ENCODE measurements at places on chromosomes 13 and 19.

GRCh38 chr13:32026623-32027022, 5.0 kb upstream of the FRY start:
- DNase-seq: no peak

DNA sequence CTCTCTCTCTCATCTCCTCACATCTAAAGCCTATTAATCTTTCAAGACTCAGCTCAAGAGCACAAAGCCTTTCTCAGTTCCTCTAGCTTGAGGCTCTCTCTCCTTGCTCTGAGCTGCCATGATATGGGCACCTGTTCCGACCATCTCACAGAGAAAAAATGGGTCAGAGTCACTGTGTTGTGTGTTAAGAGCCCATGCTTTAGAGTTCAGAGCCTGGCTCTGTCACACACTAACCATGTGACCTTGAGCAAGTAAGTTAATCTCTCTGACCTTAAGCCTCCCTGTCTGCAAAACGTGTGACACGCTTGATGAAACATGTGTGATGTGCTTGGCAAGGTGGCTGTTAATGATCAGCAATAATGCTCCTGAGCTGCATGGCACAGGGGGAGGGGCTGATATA, 245.2 kb downstream of the DLEU7 start:
- DNase-seq: no peak

DNA sequence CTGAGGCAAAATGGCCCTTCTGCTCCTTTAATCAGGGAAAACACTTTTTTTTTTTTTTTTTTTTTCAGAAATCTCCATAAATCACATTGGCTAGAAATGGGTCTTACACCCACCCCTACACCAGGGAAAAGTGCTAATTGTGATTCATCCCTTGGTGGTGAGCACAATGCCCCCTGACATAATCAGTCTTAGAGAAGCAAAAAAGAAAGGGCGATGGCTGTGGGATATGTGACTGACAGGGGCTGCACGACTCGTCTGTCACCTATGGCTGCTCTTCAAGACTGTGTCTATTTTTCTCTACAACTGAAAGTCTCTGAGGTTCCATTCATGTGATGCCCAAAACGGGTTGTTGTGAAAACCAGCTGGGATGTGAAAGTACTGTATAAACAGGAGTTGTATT, 3.6 kb upstream of the GPC6 start:
- no peak for DNase-seq

GRCh38 chr13:80866921-80867320, 526.0 kb upstream of the SPRY2 start:
- no peak for DNase-seq

GRCh38 chr13:113089693-113090414, 15.7 kb upstream of the F7 start:
- DNase-seq: no peak

DNA sequence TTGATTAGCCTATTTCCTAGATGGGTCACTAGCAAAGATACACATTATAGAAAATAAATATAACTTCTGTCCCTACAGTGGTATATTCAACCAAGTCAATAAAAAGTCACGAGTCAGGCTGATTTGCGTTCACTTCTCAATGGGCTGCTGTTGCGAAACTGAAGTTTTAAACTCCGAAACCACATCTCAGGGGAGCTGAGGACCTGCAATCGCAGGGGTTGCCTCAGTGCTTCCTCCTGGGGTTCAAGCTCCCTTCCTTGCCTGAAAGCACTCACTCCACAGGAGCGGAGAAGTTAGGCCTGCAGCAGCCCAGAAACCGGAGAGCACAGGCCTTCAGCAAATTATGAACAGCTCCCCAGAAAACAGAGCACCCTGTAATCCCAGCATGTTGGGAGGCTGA, 39.6 kb downstream of the RAB20 start:
- DNase-seq: peak; percentile 87

DNA sequence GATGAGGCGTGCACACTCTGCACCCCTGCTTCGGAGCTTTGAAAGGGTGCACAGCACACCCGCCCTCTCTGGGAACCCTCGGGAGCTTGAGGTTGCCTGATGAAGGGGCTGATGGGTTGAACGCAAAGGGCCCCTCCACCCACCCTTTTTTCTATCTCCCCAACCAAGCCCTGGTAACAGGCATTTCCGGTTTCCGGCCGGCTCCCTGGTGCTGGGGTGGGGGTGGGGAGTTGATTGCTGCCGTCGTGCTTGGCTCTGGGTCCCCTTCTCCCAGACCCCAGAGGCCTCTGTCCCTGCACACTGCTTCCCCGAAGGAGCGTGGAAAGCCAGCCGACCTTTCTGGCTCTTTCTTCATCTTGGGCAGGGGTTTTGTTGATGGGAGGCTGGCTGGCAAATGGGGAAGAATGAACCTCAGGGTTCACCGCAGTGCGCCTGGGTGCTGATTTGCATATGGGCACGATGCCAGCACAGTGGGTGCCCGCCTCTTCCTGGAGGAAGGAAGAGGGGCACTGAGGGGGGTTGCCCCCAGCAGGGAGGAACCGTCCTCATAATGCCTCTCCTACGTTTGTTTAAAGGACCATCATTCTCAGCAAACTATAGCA, 29.1 kb downstream of the VAV1 start:
- peak; percentile 98 for DNase-seq

- DNase-seq: no peak
Measured at GRCh38 chr13:37427843-37428494, 170.6 kb downstream of the POSTN start.

- DNase-seq: no peak
Measured at GRCh38 chr13:110820322-110820721, 94.5 kb downstream of the ANKRD10 start.

DNA sequence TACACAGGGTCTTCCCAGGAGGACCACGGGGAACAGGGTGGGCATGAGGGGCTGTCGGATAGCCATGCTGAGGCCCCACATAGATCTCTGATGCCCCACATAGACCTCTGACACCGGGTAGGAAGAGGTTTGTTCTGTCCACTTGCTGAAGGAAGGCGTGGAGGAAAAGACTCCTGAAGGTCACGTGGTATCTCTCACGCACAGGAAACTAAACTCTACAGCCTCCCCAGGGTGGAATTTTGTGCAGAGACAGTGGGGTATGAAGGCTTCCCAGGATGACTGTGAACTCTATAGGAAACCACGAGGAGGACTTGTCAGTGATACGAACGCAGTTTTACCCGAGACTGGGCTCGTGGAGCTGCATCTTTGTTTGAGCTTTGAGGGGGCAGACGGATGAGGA, 2.8 kb downstream of the EVI5L start:
- DNase-seq: no peak

DNA sequence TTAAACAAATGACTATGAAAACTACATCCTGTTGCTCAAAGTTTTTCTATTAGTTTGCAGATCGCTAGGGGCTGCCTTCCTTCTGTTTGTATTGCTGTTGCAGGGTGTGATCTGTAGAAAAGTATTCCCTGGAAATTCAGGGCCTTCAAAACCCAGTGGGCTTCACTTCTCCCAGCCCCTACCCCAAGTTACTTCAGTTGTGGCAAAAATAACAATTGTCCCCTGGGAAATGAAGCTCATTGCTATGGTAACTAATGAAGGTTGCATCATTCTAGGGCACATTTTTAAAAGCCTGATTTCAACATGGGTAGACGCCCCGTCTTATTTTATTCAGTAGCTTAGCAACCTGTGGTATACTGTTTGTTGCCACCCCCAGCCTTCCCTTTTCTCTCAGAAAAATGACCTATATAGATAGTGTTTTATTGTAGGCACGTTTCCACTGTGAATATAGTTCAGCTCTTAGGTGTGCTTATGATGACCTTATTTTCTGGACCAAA, 60.9 kb downstream of the WDFY2 start:
- DNase-seq: peak; percentile 82

DNA sequence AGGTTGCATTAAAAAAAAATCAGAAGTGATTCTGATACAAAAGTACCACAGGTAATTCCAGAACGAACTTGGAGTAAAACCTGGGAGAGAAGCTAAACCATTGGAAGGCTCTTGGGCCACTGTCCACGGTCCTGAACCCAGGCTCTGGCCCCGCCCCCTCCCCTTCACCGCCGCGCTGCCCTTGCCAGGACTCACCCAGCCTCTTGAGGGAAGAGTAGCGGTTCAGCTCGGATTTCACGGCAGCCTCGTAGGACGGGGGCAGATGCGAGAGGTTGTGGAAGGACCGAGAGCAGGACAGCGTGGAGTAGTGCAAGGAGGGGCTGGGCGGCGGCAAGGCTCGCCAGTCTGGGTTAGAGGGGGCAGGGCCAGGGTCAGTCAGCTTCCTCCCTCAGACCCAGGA, 5.7 kb downstream of the SHISA7 start:
- DNase-seq: no peak

- DNase-seq: no peak
Measured at GRCh38 chr13:23810685-23811240, 78.4 kb downstream of the MIPEP start.

DNA sequence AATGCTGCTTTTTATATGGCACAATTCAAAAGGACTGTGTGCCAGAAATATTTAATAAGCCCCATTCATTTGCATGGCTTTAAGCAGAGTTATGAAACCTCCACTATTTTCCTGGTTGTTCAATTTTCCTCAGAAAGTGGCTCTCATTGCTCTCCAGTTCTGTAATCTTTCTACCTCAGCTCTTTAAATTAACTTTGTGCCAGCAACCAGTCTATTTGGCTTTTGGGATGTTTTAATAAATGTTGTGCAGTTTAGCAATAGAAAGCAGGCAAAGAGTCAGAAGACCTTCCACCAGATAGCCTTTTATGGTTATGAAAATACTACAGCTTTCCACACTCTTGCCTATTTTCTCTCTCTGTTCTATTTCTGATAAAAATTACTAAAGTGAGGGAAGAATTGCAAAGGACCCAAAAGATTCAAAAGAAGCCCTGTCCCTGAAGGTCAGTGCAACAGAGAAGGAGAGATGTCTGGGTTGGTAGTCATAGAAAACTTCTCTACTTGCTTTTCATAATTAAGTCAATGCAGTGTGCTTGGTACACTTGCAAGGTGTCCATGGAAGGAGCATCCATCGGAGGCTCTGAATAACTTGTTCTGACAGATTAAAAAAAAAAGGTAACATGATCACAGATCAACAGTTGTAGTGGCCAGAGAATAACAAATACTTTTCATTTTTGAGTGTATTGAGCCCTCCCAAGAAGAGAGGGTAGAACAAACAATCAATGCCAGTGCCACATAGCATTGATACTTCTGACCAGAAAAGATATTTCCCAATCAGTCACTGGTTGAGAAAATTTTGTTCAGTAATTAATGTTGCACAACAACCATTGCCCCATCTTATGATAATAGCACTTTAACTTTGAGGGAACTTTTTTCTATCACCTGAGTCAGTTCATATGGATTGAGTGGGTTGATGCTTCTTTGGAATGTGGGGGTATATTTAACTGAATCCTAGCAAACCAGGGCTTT, 48.4 kb upstream of the SPRY2 start:
- no peak for DNase-seq

DNA sequence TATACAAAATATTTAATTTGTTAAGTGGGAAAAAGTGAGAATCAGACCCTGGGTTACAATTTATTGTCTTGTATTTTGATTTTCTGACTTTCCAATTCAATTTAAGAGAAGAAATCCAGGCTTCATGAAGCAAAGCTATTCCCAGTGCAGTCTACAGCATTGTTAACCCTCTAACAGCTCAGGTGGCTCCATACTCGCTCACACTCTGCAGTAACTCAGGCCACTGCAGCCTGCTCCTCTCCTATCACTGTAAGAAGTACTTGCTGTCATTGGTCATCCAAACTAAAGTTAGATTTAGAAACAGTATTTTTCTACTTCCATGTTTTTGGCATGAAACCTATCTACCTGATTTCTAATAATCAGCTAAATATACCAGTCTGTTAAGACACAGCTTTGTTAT, 830.3 kb downstream of the PCDH9 start:
- DNase-seq: no peak

DNA sequence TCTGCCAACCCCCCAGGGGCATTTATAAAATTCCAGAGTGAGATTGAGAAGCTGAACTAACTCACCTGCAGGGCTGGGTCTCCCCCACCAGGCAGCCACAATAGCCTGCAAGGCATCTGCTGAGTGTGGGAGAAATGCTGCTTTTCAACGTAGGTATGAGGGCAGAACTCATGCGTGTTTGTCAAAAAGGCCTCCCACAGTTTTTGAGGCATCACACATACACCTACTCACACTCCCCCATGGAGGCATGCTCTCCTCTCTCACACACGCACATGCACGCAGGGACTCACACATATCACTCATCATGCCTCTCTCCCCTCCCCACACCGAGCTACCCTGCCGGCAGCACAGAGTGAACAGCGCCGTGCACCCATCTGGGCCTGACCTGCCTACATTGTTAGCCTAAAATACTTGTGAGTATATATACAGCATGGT, 390.5 kb downstream of the FGF9 start:
- no peak for DNase-seq

- DNase-seq: no peak
Measured at GRCh38 chr19:42134535-42135070, 2.4 kb upstream of the POU2F2 start.

DNA sequence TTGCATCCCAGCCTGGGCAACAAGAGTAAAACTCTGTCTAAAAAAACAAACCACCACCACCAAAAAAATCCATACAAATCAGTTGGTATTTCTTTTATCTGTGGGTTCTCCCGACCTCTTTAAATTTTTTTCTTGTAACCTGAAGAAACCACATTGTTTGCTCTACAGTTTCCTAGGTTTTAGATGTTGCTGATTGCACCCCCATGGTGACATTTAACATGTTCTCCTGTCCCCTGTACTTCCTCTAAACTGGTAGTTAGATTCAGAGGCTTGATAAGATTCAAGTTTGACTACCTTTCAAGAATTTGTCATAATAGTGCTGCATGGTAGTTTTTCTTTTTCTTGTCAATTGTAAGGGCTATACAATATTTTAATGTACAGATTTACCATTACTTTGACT, 24.0 kb downstream of the ALG5 start:
- DNase-seq: no peak

- peak; percentile 6 for DNase-seq
Measured at GRCh38 chr13:44921931-44922758, 67.1 kb downstream of the NUFIP1 start.

DNA sequence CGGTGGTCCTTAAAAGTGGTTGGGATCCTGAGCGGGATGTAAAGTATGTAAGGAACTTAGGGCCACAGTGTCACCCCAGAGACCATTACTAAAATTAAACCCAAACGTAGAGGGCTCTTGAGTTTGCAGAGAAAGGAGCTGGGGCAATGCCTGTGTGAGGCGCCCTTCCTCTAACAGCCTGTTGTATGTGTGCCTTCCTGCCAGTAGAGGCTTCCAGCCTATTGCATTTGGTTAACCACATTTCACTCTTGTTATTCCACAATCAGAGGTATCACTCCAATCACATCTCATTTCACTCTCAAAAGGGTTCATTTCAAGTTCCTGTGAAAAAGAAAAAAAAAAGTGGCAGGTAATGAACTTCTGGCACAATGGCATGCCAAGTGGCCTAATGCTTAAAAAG, 29.4 kb downstream of the DIAPH3 start:
- DNase-seq: no peak
